ENCODE measurements at places on chromosomes 12 and 14.
A peak's percentile ranks its signal among the peaks of the same experiment; 100 is the strongest.

DNA sequence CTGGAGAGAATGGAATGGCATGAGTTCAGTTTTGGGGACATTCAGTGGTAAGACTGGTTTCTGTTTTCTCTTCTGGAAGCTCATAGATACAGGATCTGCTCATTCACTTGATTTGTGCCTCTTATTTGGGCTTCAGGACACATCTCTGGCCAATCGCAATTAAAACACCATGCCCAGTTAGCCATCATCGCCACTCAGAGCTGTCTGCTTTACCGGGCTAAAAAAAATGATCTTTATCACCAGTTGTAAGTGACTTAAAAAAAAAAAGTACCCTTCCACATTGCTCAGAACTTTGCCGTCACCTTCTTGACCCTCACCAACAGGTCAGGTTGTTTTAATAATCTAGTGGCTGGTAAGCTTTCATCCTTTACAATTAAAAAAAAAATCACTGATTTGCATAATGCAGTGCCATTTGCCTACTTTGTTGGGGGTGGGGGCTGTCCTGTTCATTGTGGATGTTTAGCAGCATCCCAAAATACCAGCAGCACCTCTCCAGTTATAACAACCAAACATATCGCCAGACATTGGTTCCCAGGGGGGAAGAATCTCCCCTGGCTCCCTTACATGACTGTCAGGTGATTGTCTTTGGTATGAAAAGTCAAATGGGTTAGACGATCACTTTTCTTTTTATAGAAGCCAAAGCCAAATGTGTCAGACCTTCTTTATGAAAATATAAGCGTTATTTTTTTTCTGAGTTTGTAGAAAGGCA lies 150.1 kb downstream of the PRKCH start:
- DNase-seq = no peak

DNA sequence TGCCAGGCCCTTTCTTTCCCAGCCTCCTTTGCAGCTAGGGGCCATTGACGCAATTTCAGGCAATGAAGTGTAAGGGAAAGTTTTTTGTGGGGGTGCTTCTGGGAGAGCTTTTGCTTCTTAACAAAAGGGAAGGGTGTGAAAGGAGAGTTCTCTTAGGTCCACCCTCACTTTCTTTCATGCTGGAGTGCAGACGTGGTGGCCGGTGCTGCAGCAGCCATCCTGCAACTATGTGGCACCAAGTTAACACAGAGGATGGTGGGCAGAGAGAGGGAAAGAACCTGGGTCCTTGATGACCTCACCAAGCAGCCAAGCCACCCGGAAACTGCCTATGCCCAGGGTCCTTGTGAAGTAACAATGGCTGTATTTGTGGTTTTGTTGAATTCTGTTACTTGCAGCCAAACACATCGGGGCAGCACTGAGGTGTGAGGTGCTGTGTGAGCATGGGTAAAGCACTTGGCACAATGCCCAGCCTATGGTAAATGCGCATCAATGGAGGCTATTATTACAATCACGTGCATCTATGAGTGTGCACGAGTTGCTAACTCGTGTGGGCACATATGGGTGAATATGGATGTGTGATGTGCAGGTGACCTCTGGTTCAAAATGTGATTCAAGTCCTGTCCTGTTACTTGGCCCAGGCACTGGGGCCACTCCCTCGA lies 122.6 kb downstream of the CALM1 start:
- DNase-seq = no peak

DNA sequence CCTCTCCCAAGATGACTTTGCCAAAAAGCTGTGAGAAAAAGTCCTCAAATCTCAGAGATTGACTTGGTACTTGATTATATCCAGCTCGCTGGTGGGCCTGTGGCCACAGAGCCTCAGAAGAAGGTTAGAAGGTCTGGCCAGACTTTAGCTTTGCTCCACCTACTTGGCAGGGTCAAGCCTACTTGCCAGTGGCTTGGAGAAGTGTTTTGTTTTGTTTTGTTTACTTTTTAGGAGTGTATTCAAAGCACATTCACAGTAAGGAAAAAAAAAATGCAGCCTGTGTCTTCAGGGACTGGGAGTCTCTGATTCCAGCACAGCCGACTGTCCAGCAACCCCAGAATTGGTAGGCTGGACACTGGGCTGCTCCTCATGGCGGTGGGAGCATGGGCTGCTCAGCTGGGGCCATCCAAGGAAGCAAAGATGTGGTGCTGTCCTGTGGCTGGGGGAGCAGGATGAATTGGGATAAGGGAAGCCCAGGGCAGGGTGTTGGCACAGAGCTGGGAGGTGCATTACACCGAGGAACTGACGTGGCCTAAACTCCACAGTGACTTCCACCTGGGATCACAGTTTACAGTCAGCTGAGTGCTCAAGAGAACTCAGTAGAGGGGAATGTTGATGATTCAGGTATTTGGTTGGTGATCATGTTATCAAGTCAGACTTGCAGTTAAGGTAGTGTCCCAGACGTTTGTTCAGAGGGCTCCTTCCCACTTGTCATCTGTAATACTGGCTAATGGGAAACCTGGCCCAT lies 73.5 kb downstream of the PPP2R5C start:
- DNase-seq = peak; percentile 49

- no peak for DNase-seq
These were observed 15.7 kb downstream of the CAPRIN2 start for GRCh38 chr12:30739020-30739419.

DNA sequence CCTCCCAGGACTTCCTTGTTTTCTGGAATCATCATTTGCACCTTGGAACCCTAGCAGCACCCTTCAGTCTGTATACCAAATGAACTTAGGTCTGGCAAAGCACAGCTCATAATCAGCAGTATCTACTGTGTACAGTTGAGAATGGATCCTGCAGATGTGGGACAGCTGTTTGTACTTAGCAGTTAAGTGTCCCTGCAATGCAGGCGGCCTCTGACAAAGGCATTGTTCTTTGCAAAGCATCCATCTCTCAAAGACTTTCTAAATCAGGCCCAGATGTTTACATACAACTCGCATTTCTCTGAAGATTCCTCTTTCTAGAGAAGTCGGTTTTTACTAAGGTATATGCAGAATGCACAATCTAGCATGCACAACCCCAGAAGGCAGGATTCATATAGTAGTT lies 170.5 kb upstream of the RBM19 start:
- no peak for DNase-seq

DNA sequence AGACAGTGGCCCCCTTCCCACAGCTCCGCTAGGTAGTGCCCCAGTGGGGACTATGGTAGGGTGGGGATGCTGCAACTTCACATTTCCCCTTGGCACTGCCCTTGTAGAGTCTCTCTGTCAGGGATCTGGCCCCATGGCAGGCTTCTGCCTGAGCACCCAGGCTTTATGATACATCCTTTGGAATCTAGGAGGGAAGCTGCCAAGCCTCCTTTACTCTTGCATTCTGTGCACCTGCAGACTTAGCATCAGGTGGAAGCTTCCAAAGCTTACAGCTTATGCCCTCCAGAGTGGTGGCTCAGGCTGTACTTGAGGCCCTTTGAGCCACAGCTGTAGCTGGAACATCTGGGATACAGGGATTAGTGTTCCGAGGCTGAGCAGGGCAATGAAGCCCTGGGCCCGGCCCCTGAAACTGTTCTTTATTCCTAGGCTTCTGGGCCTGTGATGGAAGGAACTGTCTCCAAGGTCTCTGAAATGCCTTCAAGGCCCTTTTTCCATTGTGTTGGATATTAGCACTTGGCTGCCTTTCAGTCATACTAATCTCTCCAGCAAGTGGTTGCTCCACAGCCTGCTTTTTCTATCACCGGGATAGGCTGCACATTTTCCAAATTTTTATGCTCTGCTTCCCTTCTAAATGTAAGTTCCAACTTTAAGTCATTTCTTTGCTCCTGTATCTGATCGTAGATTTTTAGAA lies 22.2 kb upstream of the OR6J1 start:
- no peak for DNase-seq

GRCh38 chr12:89593873-89594272 lies 68.0 kb upstream of the POC1B start:
- no peak for DNase-seq

DNA sequence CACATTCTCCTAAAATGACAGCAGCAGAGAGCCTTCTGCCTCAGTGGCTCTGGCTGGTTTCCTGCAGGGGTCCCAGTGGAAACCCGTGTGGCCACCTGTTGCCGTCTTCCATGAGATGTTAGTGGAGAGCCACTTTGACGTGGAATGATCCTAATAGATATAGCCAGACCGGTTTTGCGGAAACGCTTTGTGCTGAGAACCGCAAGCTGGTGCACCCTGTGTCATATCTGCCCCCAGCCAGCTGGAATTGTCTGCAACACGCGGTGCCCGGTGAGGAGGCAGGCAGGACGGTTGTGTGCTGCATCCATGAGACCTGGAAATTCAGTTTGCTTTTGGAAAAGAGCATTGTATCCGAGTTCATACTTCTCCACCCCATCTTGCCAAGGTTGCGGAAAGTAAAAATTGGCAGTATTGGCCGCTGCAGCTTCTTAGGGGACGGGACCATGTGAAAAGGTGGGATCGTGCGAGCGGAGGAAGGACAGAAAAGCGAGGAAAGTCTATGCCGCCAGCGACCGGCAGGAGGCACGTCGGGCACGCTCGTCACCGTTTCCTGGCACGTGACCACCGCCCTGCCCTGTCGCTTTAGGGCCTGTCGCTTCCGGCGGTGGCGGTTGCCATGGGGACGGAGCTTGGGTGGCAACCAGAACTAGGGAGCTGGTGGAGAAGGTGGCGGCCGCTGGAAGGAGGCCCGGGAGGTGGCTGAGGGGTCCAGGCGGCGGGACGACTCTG lies at the start of gene CFAP251:
Gene CFAP251 (plus strand): TSS at position 643 of the 729 bp plus-strand sequence. CDS start 2,714 bp downstream, outside the sequence.
- peak; percentile 72 for DNase-seq

DNA sequence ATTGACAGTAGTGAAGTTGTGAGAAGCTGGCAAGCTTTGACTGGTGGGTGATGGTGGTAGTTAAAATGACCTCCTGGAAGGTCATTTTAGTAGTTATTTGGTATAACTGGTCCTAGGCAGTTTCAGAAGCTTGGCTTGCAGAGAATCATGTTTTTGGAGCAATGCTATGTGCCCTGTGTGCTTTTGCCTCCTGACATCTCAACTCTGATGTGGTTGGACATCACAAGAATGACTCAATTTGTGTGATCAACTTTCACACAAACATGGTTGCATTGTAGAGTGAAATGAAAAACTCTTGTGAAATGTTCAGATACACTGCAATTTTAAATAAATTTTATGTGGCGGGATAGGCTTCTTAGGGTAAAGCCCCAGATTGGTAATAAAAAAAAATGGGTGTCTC lies 8.3 kb upstream of the ABCD2 start:
- no peak for DNase-seq

GRCh38 chr12:4216187-4216927 lies 57.2 kb upstream of the CCND2 start:
- no peak for DNase-seq

GRCh38 chr14:65482757-65483438 lies 70.4 kb downstream of the FUT8 start:
- no peak for DNase-seq

DNA sequence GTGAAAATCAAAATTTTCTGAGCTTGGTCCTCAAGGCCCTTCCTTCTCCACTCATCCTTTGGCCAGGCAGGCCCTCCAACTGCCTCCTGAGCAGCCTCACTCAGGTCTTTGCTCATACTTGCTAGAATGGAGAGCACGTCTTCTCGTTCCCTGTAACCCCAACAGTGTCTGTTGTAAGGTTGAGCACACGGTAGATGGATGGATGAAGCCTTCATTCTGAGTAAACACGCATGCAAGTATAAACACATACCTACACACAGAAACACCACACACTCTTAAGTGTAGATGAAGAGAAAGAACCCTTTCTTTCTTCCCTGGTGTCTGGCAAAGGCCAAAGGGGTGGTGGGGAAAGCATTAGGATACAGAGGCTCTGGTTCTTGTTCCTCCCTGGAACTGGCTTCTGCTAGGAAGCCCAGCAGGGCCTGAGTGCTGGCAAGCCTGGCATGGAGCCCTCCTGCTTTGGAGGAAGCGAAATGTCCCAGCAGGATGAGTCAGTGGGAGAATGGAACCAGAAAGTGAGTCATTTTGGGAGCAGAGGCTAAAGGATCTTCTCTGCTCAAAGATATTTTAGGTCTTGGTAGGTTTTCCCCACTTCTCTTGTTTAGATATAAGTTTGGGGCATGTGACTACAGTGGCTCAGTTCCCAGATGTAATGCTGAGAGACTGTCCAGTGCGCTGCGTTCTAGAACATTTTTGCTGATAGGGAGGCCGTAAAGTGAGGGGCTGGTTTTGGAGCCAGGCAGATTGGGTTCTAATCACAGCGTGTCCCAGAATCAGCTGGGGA lies 127.4 kb downstream of the CACNA1C start:
- DNase-seq = peak; percentile 93

GRCh38 chr14:93303659-93304058 lies 29.2 kb downstream of the BTBD7 start:
- no peak for DNase-seq

DNA sequence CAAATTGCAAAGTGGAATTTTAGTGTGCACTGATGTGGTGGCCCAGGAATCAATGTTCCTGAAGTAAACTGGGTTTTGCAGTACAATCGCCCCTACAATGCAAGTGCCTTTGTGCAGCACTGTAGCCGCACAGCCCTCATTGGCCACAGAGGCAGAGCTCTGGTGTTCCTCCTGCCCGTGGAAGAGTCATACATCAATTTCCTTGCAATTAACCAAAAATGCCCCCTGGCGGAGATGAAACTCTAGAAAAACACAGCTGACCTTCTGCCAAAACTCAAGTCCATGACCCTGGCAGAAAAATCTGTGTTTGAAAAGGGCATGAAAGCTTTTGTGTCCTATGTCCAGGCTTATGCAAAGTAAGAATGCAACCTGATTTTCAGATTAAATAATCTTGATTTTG lies 117.9 kb upstream of the PRB2 start:
- peak; percentile 37 for DNase-seq

- DNase-seq = no peak
These were observed 2.1 kb downstream of the NTF3 start for GRCh38 chr12:5433845-5434646.

GRCh38 chr12:92478692-92479091 lies 224.1 kb upstream of the PLEKHG7 start:
- no peak for DNase-seq

Data from ELR (cell line).